HL-60 (cell line): ENCODE measurements at places on chromosomes 7 and 10.

DNA sequence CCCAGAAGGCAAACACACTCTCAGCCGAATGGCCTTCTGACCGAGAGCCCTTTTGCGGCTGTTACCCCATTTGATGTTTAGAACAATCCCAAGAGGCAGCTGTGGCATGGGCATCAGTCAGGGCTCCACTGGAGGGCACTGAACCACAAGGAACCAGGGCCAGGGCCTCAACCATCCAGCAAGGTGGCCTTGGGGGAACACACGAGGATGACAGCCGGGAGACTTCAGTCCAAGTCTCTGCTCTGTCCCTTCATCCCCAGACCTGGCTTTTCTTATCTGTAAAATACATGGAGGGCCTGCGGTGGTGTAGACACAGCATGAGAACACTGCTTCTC, 63.6 kb upstream of the INSIG1 start:
- DNase-seq = no peak

DNA sequence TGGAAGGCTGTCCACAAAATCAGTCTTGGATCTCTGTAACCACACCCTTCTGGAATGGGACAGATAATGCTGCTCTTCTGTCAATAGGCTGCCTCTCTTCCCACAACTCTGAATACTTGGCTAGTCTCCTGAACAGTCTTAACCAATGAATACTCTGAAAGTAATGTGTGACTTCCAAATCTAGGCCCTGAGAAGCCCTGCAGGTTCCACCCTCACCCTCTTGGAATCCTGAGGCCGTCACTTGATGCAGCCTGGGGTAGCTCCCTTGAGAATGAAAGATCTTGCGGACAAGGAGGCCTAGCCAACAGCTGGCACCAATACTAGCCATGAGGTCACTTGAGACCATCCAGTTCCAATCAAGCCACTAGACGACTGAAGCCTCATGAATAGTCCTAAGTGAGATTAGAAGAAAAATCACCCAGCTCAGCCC, 109.2 kb downstream of the ARHGAP12 start:
- DNase-seq = no peak

DNA sequence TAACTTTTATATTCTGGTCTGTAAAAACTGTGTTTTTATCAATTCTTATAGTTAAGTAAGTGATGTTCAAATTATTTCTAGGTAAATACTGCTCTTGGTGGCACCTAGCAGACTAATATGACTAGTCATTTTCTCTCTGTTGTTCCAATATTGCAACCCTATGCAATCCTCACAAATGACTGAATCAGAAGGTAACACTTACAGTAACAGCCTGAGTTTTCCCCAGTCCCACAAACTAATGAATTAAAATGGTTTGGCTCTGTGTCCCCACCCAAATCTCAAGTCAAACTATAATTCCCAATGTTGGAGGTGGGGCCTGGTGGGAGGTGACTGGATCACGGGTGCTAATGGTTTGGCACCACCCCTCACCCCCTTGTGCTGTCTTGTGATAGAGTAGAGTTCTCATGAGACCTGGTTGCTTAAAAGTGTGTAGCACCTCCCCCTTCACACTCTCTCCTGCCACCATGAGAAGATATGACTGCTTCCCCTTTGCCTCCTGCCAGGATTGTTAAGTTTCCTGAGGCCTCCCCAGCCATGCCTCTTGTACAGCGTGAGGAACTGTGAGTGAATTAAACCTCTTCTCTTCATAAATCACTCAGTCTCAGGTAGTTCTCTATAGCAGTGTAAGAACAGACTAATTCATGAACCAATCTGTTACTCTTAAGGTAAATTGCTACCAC, 43.5 kb downstream of the MTPN start:
- peak; percentile 21 for DNase-seq

DNA sequence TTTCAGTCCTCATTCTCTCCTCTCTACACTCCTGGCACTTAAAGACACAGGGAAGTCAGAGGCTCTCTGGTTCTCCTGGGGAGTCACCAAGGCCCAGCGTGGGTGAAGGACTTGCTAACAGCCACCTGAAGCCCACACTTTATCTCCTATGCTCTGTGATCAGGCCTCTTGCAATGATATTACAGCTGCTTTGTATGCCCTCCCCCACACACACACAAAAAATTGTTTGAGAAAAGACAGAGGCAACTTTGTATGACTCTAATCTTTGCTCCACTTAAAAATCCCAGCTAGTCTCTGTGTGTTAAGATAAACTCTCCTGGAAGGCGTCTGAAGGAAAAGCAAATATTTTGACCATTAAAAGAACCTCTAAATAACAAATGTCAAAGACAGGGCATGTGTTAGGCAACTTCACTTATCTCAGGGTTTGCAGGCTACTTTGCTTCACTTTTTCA, 507.2 kb downstream of the TNS3 start:
- no peak for DNase-seq

- no peak for DNase-seq
These were observed 134.8 kb downstream of the OAT start for GRCh38 chr10:124283949-124284250.

GRCh38 chr7:142228537-142229104, 29.2 kb downstream of the PRSS58 start:
- no peak for DNase-seq

DNA sequence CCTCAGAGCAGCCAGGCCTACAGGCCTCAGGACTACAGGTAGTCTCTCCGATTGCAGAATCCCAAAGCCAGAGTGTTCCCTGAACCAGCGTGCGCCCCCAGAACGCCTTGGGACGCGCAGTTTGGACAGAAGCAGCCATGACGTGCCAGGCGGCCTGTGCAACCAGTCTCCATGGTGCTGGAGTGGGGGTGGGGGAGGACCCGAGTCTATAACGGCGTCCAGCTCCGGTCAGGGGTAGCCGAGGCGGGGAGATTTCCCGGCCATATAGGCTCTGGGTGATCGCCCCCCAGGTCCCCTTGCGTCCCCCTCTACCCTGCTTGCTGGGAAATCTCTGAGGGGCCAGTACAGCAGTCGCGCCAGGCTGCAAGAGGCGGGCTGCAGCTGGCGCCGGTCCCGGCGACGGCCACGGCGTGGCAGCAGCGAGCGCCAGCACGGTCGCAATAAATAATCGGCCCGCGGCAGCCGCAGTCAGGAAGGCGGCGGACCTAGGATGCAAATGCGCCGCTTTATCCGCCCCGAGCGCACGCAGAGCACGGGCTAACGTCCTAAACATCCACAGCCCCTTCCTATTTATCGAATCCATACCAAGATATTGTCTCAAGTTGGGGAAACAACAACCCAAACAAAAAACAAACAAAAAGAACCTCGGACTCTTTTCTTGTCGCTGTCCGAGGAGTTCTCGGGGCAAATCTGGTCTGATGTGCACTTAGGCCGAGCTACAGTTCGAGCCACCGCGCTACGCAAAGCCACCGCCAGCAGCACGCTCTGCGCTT, 1.6 kb downstream of the HOXA3 start:
- DNase-seq = no peak

- DNase-seq = no peak
These were observed 153.0 kb downstream of the SNX13 start for GRCh38 chr7:17787257-17787656.

DNA sequence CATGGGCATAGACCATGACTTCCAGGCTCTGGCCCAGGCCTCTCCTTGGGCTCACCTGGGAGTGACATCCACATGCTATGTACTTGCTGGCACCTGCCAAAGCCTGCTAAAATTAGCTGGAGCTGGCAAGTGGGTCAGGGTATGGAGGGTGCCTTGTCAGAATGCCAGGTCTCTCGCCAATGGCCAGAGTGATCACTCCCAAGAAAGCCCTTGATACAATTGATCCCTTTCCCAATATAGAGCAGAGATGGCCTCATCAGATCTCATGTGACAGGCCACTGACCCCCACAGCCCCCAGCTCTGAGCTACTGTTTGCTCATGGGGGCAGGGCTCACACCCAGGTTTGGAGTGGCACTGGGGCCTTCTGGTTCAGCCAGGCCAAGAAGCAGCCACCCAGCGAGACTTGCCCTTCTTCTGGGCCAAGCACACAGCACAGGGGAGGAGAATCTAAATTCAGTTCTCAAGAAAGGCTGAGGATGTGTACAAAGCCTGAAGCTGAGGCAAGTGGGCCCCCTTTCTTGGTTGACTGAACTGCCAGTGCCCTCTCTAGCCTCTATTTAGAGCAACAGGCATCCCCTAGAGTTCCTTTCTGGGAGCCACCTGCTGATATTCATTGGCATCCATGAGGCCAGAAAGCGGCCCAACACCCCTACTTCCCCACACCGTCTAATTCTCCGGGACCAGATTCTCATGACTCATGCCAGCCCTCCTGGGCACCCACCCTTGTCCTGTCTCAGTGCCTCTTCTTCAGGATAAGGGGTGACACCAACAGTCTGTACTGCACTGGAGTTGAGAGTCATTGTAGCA, 18.9 kb upstream of the MYL7 start:
- no peak for DNase-seq

DNA sequence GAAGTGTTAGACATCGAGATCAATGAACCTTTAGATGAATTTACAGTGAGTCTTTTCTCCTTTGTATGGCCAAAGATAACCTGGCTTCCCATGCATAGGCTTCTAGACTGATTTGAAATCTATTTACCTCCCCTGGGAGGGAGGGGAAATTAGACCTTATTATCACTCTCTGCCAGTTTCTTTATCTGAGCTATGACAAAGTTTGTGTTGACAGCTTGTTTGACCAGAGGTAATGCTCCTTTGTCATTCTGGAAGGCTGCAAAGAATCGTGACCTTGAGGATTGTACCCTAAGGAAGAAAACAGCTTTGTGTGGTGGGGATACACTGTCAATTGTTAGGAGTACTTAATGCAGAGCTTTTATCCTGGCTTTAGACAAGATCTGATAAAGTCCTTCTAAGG, 36.4 kb downstream of the RBM33 start:
- DNase-seq = no peak

GRCh38 chr10:126889421-126889820, 15.8 kb upstream of the DOCK1 start:
- no peak for DNase-seq

DNA sequence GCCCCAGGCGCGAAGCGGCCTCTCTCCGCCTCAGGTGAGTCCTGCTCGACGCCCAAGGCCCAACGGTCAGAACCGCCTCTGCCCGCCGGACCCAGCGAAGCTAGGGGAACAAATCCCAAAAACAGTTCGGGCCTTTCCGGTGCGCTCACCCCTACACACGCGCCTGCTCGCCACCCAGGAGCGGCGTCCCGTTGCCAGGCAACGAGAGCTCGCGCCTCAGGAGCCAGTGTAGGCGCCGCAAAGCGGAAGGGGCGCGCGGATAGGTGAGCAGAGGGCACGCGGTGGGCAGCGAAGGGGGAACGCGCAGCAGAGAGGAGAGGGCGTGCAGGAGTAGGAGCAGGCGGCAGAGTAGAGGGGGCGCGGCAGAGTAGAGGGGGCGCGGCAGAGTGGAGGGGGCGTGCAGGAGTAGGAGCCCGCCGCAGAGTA, at the start of the genes DYDC1 and DYDC2:
Gene DYDC1, minus strand, starts transcription at position 193 of the 426 bp plus-strand sequence. CDS start 4,154 bp downstream, outside the sequence.
Gene DYDC2, plus strand, starts transcription at position 219 of the 426 bp plus-strand sequence. CDS start 5,663 bp downstream, outside the sequence.
- DNase-seq = peak; percentile 48

GRCh38 chr10:101646364-101646763, 48.6 kb downstream of the FBXW4 start:
- no peak for DNase-seq

GRCh38 chr7:12941512-12941911, 254.1 kb downstream of the ARL4A start:
- DNase-seq = no peak

DNA sequence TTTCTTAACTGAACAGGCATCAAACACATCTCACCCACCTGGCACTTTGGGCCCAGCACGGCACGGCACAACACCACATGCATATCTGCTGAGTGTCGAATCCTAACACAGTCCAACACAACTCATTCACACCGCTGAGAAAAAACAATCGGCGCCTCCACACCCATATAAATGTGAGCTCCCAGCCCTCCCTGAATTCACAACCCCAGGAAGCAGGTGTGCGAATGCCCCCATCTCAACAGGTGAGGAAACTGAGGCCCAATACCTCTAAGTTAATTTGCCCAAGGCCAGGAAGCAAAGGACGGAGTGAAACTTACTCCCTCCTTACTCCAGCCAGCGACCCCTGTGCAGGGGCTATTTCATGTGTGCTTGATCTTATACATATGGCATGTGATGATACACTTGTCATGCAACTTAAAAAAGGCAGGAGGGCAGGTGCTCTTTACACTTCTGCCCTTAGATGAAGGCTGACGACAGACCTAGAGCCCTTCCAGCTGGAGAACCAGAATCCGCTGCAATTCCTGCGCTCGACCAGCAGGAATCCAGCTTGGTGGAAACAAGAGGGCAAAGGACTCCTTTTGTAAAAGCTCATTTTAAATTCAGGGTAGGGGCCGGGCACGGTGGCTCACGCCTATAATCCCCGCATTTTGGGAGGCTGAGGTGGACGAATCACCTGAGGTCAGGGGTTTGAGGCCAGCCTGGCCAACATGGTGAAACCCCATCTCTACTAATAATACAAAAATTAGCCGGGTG, 116.0 kb downstream of the LARP4B start:
- DNase-seq = no peak

- no peak for DNase-seq
These were observed 44.1 kb downstream of the HTR7 start for GRCh38 chr10:90813594-90814365.

- DNase-seq = no peak
These were observed 37.5 kb downstream of the AGAP4 start for GRCh38 chr10:45809837-45810236.

- no peak for DNase-seq
These were observed 91.6 kb downstream of the COBL start for GRCh38 chr7:51224811-51225595.

GRCh38 chr7:29084832-29085231, 61.5 kb downstream of the CPVL start:
- DNase-seq = no peak

GRCh38 chr10:17737027-17737965, 14.7 kb upstream of the TMEM236 start:
- DNase-seq = no peak

DNA sequence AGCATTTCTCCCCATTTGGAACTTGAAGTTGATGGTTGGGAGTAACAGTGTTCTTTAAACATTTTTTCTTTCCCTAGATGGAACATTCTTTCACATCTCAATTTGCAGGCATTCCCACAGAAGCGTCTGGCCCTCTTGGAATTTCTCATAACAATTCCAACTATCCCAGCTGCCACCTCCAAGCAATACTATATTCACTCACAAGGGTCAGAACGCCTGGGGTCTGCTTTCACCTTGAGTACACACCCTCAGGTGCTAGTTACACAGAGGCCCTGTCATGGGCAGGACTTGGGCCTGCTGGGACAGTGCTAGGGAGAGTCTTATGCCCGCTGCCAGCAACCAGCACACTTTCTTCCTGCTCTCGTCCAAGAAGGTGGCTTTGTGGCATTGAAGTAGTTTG, 136.5 kb downstream of the JCAD start:
- no peak for DNase-seq

DNA sequence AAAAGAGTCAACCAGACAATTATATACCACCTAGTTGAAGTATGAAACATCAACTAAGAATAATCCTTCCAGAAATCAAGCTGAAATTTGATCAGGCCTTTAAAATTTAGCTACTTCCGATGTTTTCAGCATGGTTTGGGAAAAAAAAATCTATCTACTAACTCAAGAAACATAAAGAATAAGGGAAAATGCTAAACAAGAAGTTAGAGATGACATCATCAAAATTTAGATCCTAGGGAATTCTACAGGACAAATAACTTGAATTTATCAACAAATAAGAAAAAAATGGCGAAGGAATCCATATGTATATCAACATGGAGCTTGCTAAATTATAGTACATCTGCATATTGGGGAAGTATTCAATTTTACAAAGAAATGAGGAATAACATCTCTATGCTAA, 36.3 kb downstream of the HYAL4 start:
- no peak for DNase-seq
